Activated naive CD4-positive, alpha-beta T cell (primary cell): ENCODE measurements at places on chromosomes 2 and 18.

GRCh38 chr2:113070606-113070975 is 2.8 kb downstream of the IL1F10 start:
- no peak for DNase-seq

- no peak for DNase-seq
Observed at GRCh38 chr18:12742453-12742852, 39.6 kb downstream of the PSMG2 start.

DNA sequence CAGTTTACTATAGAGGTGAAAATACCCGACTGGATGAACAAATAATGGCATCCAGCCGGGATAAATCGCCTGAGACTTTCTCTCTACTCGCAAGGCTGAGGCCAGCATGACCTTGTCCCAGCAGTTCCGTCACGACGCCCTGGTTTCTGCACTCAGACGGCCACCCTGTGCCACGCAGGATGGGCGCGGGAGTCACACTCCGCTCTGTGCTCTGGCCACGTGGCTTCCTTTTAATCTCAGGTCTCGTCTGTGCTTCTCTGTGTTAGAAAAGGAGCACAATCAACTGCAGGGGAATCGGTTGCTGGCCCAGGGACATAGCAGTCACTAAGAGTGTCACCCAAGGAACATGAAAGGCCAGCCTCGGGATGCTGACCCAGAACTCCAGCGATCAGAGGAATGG is 194.7 kb upstream of the PXDN start:
- no peak for DNase-seq

GRCh38 chr2:232195487-232195886 is 183.1 kb upstream of the ALPP start:
- DNase-seq, result no peak

DNA sequence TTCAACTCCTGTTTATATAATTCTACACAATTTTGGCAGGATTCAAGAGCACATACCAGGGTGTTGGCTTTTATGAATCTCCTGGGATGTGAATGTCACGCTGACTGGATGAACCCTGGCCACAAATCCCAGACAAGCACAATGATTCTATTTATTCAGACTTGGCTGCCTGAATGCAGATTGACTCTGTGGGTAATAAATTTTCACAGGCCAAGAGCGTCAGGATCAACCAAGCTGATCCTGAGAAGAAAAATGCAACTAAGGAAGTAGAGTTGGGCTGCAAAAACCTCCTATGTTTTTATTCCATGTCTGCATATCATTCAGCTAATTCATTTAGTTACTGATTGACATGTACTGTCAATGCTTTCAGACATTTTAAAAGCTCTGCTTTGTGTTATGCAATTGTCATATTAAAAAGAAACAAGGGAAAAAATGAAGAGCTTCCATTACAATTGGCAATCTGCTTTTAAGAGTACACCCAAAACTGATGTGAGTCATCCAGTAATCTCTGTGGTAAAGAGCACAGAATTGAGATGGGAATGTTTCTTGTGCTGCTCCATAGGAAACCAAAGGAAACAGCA is 173.0 kb upstream of the REV1 start:
- DNase-seq, result no peak

GRCh38 chr2:229463841-229464346 is 192.8 kb upstream of the PID1 start:
- no peak for DNase-seq

DNA sequence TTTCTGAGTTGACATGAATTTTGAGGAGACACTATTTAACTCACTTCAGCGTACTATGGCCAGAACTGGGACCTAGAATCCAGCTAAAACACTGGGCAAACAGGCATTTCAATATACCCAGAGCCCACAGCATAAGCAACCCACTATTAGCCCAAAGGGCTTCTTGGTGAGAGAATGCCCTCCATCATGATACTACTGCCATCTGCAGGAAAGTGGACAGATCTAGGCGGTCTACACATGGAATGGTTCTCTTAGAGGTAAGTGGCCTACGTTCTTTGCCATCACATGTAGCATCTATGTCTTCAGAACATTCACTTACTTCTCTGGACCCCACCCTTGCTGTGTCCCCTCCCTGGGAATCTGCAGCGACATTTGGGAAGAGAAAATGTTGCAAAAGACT is 181.3 kb upstream of the LINC00305 start:
- DNase-seq, result no peak

GRCh38 chr2:110823165-110823564 is 90.8 kb downstream of the ACOXL start:
- no peak for DNase-seq

- no peak for DNase-seq
Observed at GRCh38 chr18:68548904-68549870, 165.7 kb downstream of the TMX3 start.

DNA sequence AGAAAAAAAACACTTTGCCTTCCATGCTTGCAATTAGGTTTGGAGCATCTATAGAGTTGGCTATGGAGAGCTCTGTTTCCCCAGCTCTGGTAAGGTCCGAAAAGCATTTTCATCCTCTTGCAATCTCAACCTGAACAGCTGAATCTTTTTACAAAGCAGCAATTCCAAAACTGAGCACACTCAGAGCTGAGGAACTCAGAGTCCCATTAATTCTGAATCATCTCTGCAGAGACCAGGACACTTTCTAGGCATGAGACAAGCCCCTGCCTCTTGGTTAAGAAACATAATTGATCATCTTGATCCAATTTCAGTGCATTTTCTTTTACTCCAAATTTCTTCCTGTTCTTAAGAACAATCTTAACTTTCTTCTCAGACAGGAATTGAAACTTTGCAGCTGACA is 4.2 kb downstream of the CNGA3 start:
- no peak for DNase-seq

DNA sequence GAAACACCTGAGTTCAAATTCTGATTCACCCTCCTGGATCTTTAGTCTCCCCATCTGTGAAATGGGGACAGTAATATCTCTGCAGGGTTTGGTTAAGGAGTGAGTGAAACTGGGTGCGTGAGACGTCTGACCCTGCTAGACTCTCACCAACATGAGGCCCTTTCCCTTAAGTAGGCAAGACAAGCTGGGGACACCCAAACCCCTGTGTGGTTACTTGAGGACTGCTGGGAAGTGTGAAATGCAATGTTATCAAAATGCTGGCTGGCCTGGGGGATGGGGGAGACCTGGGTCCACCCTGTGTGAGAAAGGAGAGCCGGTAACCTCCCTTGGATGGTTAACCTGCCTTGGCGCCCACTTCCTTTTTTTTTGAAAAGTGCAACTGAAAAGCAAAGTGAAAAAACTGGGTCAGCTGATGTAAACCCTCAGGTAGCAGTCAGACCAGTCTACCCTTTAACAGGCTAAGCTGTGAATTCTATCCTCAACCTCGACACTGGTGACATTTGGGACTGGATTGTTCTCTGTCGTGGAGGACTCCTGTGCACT is 82.3 kb downstream of the INPP5D start:
- DNase-seq, result no peak

DNA sequence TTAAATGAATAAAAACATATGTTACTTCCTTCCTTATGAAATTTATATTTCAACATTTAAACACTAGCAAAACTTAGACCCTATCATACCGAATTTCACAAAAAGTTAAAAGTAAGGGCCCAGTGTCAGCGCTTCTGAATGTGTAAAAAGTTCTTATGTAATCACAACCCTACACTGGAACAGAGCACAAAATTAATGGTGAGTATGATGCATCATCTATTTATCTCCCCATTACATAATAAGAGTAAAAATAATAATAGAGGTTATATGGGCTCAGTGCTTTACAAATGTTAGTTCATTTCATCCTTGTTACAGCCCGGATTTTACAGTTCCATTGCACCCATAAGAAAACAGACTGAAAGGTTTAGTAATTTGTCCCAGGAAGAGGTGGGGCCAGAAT is 144.9 kb upstream of the POU3F3 start:
- no peak for DNase-seq

- DNase-seq, result no peak
Observed at GRCh38 chr2:209321581-209321980, 102.3 kb upstream of the MAP2 start.

GRCh38 chr2:52955079-52955478 is 812.5 kb upstream of the CHAC2 start:
- no peak for DNase-seq

DNA sequence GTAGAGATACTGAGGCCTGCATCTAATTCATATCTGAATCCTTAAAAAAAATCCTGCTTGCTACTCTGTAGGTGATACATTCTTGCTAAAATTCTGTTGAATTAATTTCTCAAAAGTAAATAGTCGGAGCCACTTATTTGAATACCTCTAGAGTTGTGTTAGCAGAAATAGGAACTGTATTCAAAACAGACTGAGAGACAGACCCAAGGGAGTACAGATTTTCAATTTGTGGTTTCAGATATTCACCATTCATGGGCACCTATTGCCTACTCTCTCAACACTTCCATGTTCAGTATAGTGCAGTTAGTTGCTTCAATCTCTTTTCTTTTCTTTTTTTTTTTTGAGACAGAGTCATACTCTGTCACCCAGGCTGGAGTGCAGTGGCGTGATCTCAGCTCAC is 46.6 kb upstream of the CTLA4 start:
- DNase-seq, result no peak

DNA sequence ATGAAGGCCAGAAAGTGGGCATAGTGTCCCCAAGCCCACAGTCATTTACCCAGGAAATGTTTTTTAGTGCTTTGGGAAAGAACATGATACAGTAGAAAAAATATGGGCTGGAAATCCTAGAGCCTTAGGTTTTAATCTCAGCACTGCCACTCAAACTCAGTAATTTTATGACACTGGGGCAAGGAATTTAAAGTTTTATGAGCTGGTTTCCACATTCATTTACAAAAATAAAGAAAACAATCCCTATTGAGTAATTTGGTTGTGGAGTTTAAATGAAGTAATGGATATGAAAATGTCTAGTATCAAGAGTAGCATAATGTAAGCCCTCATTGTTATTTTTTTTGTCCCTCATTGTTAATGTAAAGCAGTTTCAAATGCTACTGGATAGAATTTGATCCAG is 51.5 kb upstream of the FRZB start:
- DNase-seq, result no peak

GRCh38 chr2:191800874-191801273 is 46.0 kb downstream of the CAVIN2 start:
- DNase-seq, result no peak

DNA sequence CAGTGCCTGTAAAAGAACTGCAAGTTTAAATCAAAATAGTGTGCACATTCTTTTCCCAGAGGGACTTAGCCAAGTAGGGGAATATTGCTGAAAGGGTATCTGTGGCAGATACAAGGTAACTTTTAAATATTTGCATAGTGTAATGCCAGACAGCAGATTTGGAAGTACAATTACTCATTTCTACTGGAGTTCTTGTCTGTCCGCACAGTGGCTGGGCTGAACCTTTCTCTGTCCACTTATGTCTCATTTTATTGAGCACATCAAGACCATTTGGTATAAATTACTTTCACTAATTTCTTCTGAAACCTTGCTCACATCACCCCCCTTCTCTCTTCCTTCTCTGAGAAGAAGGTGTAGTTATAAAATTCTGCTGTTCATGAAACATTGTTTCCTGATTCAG is 271.3 kb downstream of the THSD7B start:
- DNase-seq, result no peak

DNA sequence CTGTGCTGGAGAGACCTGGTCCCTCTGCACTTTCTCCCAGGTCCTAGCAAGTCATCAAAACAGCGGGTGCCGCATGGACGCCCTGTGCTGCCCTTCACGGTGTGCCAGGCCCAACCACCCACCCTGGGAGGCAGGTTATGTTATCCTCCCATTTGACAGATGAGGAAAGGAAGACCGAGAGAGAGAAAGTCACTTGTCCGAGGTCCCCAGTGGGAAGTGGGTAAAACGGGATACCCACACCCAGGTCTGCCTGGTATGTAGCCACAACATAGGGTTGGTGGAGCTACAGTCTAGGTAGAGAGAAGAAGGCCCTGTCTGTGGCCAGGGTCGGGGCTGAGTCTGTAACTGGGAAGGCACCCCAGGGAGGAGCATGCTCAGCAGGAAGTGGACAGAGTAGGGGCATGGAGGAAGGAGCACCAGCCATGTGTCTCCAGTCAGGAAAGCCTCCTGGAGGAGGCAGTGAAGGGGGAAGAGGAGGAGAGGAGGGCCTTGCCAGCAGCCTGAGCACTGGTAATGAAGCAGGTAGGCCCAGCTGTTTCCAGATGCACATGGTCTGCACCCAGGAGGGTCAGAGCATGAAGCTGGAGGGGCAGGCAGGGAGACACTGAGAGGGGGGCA is 98.4 kb downstream of the ZFP36L2 start:
- no peak for DNase-seq

GRCh38 chr2:220198896-220199295 is 571.5 kb downstream of the SLC4A3 start:
- no peak for DNase-seq

- no peak for DNase-seq
Observed at GRCh38 chr2:88549616-88550292, 77.5 kb downstream of the EIF2AK3 start.

GRCh38 chr2:190572246-190572645 is 37.7 kb upstream of the NEMP2 start:
- no peak for DNase-seq

- no peak for DNase-seq
Observed at GRCh38 chr2:163551616-163552373, 184.0 kb downstream of the FIGN start.

GRCh38 chr2:115652652-115653051 is 1210.2 kb downstream of the DPP10 start:
- no peak for DNase-seq

DNA sequence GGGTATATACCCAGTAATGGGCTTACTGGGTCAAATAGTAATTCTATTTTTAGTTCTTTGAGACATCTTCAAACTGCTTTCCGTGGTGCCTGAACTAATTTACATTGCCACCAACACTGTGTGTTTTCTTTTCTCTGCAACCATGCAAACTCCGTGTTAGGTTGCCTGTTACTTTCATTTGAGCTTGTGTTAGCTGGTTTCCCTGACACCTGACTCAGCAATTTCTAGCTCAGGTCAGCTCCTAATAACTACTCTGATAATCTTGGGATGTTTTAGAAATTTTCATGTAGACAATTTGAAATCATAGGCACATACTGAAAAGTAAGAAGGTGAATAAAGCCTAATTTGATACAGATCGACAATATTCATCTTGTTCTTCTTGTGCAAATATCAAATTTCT is 132.3 kb downstream of the ADCYAP1 start:
- no peak for DNase-seq

DNA sequence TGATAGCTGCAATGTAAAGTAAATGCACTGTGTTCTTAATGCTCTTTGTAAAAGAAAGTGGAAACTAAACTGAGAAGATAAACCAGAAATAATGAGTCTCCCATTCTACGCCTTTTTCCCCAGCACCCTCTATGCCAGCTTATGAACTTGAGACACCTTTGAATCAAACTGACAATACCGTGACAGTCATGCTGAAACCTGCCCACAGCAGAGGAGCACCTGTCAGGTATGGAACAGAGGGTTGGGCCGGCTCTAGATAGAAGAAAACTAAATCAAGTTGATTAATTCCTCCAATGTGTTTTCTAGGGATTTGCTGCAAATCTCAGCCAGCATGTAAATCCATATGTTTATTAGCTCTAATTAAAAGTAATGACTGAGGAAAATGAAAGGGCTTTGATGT is 520.6 kb upstream of the RAB12 start:
- DNase-seq, result no peak

DNA sequence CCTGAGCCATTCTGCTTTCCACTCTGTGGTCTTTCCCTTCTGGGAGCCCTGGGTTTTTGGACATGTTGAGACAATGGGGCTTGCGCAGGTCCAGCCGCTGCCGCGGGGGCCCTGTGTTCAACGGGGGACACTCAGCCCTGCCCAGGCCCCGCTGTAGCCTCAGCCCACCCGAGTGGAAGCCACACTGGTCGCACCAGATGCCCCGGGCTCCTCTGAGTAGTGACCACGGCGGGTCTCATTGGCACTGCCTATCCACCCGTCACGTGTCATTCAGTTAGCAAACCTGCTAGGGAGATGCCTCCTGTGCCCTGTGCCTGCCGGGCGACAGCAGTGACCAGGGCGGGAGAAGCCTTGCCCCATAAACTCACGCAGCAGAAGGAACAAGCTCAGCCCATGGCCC is 19.1 kb downstream of the D2HGDH start:
- DNase-seq, result no peak
